ENCODE measurements at places on chromosomes 11 and 22.

GRCh38 chr22:35275580-35275979, 18.3 kb downstream of the HMGXB4 start:
- no peak for DNase-seq

DNA sequence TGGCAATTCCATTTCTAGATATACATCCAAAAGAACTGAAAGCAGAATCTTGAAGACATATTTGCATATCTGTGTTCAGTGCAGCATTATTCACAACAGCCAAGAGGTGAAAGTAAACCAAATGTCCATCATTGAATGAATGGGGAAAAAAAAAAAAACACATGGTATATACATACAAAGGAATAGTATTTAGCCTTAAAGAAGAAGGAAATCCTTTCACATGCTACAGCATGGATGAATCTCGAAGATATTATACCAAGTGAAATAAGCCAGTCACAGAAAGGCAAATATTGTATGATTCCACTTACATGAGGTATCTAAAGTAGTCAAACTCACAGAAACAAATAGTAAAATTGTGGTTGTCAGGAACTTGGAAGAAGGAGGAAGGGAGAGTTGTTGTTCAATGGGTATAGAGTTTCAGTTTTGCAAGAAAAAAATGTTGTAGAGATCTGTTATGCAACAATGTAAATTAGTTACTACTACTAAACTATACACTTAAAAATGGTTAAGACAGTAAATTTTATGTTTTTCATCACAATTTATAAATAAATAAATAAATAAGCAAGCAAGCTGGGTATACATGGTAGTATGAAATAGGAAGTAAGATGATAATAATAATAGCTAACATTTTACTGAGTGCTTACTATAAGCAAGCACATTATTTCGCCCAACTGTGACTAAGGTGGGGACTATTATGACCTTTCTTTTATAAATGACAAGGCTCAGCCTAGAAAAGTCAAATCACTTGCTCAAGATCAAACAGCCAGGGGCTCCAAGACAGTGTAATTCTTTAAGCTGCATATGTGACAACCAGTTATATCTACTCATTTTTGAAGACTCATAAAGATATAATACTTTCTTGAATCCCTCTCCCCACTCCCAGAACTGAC, 50.0 kb downstream of the FAM168A start:
- no peak for DNase-seq

GRCh38 chr11:68338051-68338780, 25.8 kb downstream of the LRP5 start:
- DNase-seq, result no peak

- DNase-seq, result peak; percentile 90
Observed at GRCh38 chr11:62402226-62402959, 16.4 kb upstream of the SCGB1A1 start.

DNA sequence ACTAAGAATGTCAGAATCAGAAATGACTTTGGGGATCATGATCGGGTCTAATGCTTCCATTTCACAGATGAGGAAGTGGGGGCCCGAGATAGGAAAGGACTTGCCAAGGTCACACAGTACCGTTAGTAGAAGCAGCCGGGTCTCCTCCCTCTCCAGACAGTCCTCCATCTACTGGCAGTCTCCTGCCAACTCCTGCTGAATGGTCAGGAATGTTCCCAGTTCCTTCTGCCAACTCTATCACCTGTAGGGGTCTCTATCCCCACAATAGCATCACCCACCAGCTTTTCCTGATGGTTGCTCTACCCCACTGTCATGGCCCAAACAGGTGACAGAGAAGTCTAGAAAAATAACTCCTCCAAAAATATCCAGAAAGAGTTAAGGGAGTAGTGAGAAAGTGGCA, 23.9 kb upstream of the CCDC86 start:
- no peak for DNase-seq

GRCh38 chr22:47587861-47588577, 825.6 kb downstream of the TBC1D22A start:
- peak; percentile 48 for DNase-seq

GRCh38 chr11:113331441-113331840, 17.1 kb downstream of the TTC12 start:
- no peak for DNase-seq

- DNase-seq, result no peak
Observed at GRCh38 chr22:44337678-44338004, 24.9 kb upstream of the SHISAL1 start.

DNA sequence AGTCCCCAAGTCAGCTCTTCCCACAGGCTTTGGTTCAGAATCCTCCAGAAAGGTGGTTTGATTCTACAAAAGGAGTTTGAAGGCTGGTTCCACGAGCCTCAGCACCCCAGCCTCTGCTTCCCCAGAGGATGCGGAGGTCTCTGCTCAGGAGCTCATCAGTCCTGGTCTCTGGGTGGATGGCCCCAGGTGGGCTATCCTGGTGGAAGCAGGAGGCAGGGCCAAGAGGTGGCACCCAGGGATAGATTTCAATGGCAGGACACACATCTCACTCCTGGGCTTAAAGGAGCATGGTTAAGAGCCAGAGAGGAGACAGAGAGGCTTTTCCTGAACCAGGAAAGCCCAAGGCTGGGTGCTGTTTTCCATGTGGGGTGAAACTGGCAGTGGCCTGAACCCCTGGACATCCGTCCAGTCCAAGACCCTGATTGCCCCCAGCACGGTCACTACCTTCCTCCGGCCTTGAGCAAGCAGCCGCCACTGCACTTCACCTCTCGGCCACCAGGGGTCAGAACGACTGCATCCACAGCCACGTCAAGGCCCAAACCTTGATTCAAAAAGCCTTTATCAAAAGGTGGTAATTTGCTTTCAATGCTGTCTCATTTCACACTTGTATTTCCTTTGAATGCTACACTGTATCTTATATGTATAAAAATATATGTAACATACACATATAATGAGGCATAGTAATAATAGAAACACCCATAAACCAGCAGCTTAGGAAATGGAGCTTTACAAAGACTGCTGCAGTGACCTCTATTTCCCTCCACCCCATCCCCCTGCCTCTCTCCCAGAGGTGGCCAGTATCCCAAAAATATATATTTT, 19.3 kb upstream of the FXYD2 start:
- peak; percentile 91 for DNase-seq

DNA sequence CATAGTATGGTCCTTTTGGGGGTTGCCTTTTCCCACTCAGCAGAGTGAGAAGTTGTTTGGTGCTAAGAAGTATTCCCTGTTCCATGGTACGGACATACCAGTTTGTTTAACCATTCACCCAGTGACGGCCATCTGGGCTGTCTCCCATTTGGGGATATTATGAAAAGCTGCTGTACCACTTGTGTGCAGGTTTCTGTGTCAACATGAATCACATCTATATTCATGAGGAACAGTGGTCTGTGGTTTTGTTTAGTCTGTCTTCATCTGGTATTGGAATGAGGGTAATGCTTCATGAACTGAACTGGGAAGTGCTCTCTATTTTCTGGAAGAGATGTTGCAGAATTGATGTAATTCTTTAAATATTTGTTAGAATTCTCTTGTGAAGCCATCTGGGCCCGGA, 89.5 kb downstream of the TRMU start:
- no peak for DNase-seq

- DNase-seq, result no peak
Observed at GRCh38 chr11:134847083-134847715, 435.2 kb upstream of the B3GAT1 start.

GRCh38 chr11:16685914-16686313, 52.5 kb upstream of the C11orf58 start:
- DNase-seq, result no peak

- no peak for DNase-seq
Observed at GRCh38 chr22:35726398-35726797, 8.7 kb downstream of the APOL5 start.

GRCh38 chr11:119024430-119025098, 6.0 kb downstream of the TRAPPC4 start:
- no peak for DNase-seq

GRCh38 chr11:67376873-67377808, 3.7 kb upstream of the CLCF1 start:
- DNase-seq, result no peak

GRCh38 chr11:63643205-63643604, 28.0 kb downstream of the ATL3 start:
- DNase-seq, result no peak

DNA sequence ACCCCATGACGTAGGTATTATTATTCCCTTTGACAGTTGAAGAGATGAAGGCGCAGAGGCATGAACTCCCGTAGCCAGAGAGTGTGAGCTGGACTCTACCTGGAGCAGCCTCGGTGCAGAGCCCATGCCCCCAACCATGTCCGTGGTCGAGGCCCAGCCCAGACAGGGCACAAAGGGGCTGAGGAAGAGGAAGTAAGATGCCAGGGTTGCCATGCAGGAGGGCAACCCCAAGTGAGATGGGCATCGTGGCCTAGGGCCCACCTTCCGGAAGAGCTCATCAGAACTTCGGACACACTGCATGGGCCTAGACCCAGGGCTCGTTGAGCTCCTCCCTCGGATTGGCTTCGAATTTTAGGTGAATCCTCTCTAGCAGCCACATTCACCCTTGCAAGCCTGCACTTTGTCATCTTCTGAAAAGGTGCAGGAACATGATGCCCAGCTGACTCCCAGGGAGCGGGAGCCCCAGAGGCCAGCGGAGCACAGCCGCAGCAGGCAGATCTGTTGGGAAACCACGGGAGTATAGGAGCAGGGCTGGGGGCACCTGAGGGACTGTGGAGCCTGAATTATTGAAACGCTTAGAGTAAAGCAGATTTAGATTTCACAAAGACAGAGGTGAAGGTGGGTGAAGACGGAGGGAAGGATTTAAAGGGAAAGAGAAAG, 29.0 kb upstream of the JAM3 start:
- DNase-seq, result no peak
